Activated T-cell treated with anti-CD3 and anti-CD28 coated beads for 24 hours (primary cell): ENCODE measurements at places on chromosomes 11 and 22.

DNA sequence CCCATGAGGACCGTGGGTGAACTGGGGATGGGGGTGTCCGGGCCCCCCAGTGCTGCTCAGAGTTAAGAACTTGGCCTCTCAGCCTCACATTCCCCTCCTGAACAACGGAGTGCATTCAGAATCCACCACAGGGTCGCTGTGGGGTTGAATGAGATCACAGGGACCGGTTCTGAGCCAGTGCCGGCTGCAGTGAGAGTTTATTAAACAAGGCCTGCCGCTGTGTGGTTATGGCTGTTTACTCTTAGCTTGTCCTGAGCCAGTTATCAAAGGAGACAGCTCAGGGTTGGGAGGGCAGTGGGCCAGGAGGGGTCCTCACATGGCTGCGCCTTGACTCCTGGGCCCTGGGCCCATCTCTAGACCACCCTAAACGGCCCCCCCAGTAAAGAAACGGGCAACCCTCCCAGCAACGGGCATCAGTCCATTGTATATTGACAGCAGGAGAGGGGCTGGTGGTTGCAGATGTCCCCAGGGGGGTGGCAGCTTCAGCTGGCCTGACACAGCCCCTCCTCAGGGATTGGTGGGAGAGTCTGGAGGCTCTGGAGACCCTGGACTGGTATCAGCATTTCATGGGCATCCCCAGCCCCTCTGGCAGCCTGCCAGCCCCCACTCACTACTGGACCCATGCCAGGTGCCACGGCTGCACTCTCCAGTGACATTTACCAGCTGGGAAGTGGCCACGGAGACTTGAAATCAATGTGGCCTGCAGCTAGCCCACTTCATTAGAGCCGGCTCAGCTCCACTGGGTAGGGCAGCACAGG, 15.1 kb upstream of the CABP7 start:
- DNase-seq: no peak

- no peak for DNase-seq
Measured at GRCh38 chr11:127943763-127944162, 643.6 kb downstream of the ETS1 start.

DNA sequence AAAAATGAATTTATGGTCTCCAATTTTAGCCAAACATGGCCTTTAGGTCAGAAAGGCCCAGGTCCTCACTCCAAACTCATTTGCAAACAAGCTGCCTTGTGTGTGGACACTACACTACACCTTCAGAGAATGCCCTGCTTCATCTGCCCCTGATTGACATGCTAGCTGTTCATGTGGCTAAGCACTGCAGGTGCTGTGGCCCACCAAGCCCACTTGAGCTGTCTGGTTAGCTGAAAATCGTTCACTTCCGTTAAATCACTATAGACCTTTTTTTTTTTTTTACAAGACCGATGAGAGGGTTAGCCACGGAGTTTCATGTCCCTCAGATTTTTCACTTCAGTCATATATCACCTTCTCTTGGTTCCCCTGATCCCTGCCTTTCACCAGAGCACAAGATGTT, 39.3 kb downstream of the NF2 start:
- DNase-seq: no peak

GRCh38 chr11:26483108-26483507, 89.0 kb downstream of the MUC15 start:
- no peak for DNase-seq

- DNase-seq: no peak
Measured at GRCh38 chr22:45268167-45268957, 16.4 kb upstream of the UPK3A start.

DNA sequence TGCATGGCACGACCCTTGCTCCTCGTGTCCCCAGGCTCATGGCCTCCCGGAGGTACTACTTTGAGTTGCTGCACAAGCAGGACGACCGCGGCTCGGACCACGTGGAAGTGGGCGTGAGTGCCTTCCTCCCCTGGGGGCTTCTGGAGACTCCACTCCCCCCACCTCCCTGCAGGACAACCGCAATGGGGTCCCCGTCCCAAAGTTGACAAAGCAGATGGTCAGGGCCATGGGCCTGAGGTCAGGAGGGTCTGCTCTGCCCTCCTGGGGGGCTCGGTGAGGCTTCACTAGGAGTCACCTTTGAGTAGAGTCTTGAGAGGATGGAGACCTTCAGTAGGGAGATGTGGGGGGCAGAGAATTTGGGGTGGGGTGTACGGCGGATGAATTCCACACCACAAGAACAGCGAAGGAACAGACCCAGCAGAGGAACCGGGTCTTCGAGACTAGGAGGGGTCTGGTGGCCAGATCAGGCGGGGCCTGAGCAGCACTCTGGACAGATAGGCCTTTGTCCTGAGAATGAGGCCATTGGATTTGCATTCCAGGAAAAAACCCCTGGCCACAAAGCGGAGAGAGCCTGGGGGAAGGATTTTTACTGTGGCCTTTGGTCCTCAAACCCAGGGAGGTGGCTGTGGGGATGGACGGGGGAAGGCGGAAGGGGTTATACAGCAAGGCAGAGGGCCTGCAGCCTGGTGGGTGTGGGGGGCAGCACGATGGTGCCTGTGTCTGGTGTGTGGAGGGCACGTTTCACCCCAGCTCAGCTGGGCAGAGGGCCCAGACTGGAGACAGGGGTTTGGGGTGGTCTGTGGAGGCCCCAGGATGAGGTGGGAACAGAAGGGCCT, 4.6 kb downstream of the B4GALNT4 start:
- no peak for DNase-seq

DNA sequence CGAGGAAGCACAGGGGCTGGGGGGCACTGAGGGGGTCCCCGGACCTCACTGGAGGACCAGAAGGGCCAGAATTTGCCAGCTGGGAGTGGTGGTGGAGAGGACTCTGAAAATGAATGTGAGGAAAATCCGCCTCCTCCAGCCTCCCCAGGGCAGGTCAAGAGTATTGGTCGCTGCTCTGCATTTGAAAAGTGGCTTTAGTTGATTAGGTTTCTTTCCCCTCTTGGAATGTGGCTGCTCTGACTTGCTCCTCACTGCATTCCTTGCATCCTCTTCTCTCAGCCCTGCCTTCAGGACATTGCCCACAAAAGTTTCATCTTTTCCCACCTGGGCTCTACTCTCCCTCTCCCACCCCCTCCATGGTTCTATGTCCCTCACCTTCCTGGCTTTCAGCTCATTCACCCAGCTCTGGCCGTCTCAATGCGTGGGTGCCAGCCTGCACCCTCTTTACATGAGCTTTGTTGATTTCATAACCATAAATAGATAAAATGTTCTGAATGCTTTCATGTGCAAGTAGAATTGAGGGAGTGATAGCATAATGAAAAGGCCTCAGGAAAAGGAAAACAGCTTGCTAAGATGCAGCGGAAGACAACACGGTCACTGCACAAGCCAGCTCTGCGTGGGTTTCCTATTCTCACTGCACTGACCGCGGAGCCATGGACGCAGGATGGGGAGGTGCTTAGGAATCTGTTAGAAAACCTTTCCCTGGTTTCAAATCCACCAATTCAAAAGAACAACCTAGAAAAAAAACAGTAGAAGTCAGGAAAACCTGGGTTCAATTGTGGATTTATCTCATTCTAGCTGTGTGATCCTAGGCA, 6.5 kb upstream of the NPAS4 start:
- DNase-seq: no peak

DNA sequence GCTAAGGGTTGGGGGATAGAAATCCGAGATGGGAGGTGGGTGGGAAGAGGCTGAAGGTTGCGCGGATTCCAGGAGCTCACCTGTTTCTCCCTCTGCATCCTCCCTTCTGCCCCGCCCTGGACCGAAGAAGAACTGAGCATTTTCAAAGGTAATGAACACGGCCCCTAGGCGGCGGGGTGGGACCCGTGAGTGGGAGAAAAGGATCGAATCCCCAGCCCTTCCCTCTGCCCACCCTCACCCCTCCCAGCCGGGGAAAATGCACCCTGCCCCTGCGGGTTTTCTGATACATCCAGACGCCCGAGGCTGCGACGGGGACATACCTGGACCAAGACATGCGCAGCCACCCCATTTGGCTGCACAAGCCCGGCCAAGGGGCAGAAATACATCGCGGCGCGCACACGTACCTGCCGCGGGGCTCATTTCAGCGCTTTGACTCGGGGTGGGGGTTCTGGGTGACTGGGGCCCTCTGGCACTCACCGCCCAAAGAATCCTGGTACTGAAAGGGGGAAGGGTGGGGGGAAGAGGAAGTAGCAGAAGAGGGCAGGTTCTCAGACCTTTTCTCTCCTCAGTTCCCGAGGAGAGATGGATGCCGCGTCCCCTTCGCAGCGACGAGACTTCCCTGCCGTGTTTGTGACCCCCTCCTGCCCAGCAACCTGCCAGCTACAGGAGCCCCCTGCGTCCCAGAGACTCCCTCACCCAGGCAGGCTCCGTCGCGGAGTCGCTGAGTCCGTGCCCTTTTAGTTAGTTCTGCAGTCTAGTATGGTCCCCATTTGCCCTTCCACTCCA, 6.0 kb downstream of the VSIG2 start:
- DNase-seq: no peak

DNA sequence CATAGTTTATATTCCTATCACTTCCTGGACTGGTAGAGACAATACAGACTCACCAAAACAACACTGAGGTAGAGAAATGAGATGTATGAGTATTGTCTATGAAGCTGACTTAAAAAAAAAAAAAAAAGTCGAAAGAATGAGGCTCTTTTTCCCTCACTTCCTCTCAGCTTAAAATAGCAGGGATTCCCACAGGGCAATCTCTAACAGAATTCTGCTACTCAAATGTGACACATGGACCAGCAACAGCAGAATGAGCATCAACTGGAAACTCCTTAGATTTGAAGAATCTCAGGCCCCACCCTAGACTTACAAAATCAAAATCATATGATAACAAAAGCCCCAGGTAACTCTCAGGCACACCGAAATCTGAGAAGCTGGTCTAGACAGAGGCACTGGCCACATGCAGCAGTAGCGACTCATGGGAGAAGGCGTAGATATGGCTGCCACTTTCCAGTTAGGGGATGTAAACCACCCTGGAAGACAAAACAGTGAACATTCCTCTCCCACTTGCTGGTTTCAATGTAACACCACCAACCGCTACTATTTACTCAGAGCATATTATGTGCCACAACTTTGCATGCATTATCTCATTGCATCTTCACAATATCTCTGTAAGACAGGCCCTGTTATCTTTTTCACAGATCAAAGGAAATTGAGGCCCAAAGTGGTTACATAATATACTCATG, 128.0 kb downstream of the RBFOX2 start:
- DNase-seq: no peak

DNA sequence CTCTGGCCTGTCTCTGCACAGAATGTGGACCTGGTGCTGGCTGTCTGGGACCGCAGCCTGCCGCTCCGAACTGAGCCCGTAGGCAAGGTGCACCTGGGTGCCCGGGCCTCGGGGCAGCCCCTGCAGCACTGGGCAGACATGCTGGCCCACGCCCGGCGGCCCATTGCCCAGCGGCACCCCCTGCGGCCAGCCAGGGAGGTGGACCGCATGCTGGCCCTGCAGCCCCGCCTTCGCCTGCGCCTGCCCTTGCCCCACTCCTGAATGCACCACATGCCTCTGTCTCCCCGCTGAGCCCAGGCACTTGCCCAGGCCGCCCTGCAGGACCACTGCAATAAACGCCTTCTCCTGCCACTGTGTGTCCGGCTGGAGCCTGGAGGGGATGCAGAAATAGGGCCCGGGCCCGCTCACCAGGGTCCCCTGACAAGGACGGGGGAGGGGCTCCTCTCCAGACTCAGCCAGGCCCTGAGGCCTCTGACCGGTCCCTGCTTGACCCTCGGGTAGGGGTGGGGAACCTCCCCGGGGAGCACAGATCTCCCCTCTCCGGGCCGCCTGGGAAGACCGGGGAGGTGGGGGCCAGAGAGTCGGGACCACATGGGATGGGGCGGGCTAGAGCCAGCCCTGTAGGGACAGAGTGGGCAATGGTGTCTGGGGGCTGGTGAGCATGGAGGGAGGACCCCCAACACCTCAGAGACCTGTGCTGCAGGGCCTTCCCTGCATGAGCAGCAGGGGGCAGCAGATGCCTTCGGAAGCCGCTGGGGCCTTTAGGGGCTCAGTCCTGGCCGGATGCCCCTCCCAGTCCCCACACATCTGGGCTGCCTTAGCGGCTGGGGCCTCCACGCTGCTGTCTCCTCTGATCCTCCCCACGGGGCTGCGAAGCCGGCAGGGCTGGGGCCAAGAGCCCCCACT, 1.4 kb upstream of the TNNI2 start:
- DNase-seq: peak; percentile 65

- DNase-seq: no peak
Measured at GRCh38 chr11:66705587-66706335, 23.3 kb downstream of the SPTBN2 start.

DNA sequence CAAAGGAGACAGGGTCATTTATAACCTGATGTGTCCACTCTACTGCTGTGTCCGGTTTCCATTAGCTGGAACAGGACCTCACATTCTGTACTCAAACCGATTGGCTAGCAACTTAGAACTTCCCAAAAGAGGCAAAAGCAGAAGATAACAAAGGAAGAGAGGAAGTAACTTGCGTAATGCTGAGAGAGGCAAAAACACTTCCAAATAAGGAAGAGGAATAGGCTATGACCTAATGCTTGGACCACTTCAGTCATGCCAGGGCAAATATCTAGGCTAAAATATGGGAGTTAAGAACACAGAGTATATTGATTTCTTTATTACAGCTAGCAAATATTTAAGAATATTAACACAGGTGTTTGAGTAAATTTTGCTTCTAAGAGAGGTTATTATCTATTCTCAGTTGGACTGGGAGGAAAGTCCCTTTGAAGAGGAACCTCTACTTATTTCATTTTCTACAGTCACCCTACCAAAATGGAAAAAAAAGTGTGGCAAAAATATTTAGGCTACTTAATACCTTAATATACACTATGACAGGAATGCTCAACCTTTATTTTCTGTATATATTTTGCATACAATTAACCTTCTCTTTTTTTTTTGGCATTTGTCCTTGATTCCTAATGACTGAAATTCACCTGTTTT, 499.8 kb upstream of the CHORDC1 start:
- no peak for DNase-seq

- DNase-seq: no peak
Measured at GRCh38 chr11:102256251-102256650, 61.0 kb upstream of the BIRC3 start.

GRCh38 chr11:132644520-132645239, 887.6 kb downstream of the OPCML start:
- DNase-seq: no peak

DNA sequence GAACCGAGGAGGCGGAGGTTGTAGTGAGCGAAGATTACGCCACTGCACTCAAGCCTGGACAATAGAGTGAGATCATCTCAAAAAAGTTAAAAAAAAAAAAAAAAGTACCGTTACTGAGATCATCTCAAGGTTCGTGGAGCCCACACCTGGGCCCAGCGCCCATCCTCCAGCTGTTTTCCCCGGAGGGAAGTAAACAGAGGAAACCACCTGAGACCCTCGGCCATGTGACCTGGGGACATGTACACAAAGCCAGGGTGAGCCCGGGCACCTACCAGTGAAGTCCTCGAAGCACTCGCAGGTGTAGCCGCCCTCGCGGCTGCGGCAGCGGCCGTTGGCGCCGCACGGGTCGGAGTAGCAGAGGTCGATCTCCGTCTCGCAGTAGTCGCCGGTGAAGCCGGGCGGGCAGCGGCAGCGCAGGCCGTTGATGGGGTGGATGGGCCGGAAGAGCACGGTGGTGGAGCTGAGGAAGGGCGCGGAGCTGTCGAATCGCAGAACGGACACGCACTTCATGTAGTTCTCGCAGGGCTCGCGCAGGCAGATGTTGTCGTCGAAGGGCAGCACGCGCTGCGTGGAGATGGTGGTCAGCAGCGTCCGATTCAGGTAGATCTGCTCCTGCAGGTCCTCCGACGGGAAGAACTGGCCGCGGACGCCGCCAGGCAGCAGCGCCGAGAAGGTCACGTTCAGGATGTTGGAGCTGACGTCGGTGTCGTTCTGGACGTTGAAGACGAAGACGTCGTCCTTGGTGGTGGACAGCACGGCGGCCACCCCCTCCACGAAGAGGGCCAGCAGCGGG, 73.8 kb downstream of the CELSR1 start:
- DNase-seq: no peak
